ENCODE measurements at places on chromosomes 6 and 20.

DNA sequence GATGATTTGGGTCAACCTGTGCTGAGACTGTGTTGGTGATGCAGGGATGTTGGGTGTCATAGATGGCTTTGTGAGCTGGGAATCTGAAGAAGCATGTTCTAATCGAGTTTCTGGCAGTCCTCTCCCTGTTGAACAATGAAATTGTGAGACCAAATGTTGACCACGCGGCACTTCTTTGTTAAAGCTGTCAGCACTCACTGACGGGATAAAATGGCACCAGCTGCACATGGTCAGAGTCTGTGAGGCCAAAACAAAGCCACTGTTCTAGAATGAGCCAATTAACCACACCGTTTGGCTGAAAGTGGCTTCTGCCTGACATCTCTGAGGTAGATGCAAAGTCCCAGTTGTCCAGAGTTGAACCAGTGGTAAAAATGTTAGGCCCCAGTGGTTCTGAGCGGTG lies 562.2 kb downstream of the KIF16B start:
- no peak for DNase-seq

- no peak for DNase-seq
These were observed 339.6 kb upstream of the CITED2 start for GRCh38 chr6:139713900-139714506.

DNA sequence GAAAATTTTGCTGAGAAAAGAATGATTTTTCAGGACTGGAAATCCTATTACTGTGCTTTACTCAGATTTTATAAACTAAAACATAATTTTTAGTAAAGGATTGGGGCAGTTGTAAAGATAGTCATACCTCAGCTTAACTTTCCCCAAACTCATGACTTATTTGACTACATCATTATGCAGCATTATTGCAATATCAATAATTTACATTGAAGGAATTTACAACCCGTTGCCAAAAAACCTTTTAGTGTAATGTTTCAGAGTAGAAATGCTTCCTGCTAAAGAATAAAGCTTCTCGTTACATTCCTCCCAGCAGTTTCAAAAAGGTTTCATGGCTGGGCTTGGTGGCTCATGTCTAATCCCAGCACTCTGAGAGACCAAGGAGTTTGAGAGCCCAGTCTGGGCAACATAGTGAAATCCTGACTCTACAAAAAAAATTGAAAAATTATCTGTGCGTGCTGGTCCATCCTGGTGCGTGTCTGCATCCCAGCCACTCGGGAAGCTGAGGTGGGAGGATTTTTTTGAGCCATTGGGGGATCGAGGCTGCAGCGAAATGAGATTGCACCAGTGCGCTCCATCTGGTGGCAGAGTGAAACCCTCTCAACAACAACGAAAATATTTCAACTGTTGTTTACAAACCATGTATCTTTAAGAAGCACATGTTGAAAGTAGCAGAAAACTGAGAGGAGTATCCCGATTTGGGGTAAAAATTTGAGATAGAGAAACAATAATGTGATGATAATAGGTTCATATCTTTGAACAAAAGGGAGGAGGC lies 4.4 kb downstream of the AMD1 start:
- DNase-seq, result no peak

DNA sequence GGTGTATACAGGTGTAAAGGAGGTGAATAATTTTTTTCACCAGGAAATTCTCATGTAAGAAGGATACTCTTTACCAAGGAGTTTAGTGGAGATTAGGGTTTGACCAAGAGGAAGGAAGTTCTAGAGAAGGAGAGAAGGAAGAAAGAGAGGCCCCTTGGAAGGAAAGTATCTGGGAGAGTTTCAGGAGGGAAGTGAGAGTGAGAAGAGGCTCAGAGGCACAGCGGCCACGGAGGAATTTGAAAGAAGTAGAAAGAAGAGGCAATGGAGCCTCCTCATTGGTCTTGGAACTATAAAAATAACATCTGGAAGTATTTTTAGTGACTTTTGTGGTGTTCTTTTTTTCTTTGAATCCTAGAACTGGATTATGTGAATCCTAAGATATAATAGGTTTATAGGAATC lies 50.8 kb upstream of the MCUR1 start:
- no peak for DNase-seq

DNA sequence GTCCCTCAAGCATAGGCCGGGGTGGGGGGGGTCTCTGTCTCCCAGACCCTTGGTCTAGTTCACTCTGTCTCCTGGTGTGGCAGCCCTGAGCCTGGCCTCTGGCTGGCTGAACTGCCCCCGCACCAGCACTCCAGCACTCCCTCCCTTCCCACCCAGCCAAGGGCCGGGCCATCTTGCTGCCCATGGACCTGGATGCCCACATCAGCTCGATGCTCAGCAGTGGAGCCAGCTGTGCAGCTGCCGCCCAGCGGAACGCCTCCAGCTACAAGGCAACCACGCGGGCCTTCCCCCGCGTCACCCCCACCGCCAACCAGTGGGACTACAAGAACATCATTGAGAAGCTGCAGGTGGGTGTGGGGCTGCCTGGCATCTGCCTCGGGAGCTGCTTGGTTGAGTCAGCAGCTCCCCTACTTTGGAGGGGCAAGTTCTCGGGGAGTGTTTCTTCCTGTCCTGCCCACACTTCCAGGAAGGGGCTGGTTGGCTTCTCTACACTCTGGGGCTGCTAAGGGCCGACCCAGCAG lies 28.4 kb downstream of the UQCC2 start:
- DNase-seq, result no peak

Data from NCI-H345 (cell line).